ENCODE measurements at places on chromosomes 3 and 15.
A peak's percentile ranks its signal among the peaks of the same experiment; 100 is the strongest.

- DNase-seq: peak; percentile 88
These were observed 141.0 kb downstream of the LPP start for GRCh38 chr3:188294823-188295487.

GRCh38 chr3:120093911-120094775 is at the start of gene GSK3B:
GSK3B (minus strand) TSS chr3:120094447; CDS start chr3:120093434, 1,013 bp downstream.
- peak; percentile 85 for DNase-seq

DNA sequence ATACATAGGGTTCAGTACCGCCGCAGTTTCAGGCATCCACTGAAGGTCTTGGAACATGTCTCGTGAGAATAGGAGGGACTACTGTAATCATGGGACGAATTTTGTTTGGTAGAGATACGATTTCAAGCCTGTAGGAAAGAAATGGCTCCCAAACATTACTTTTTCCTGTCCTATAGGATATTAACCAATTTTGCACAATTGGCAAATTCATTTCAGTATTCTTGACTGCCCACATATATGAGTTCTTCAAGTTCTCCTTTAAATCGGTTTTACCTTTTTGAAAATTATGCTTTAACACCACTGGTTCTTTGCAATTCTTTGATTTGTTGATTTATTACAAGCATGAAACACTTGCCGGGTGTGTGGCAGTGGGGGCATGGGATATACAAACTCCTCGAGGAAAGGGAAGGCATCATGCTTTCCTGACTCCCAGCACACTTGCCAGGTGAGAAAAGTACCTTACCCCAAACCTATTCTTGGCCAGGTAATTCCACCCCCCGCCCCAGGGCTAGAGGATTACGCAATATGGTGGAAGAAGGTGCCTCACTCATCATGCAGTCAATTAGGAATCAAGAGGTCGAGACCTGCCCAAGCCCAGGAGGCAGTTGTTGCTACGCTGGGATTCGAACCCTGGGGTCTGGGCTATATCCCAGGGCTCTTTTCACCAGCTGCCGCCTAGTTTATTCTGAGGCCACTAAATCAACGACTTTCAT is 584 bp upstream of the LARS2 start:
- no peak for DNase-seq

GRCh38 chr3:155188031-155188430 is 105.5 kb downstream of the STRIT1 start:
- DNase-seq: peak; percentile 80

Data from umbilical cord (tissue), 2 donors.